Activated naive CD4-positive, alpha-beta T cell treated with anti-CD3 and anti-CD28 coated beads, Interleukin-2, amount 10 ng/mL, durations not matched to agents 7 days and 5 days (primary cell): ENCODE measurements at places on chromosomes 5 and 9.

- DNase-seq, result no peak
Measured at GRCh38 chr9:98873951-98874371, 66.5 kb downstream of the GALNT12 start.

DNA sequence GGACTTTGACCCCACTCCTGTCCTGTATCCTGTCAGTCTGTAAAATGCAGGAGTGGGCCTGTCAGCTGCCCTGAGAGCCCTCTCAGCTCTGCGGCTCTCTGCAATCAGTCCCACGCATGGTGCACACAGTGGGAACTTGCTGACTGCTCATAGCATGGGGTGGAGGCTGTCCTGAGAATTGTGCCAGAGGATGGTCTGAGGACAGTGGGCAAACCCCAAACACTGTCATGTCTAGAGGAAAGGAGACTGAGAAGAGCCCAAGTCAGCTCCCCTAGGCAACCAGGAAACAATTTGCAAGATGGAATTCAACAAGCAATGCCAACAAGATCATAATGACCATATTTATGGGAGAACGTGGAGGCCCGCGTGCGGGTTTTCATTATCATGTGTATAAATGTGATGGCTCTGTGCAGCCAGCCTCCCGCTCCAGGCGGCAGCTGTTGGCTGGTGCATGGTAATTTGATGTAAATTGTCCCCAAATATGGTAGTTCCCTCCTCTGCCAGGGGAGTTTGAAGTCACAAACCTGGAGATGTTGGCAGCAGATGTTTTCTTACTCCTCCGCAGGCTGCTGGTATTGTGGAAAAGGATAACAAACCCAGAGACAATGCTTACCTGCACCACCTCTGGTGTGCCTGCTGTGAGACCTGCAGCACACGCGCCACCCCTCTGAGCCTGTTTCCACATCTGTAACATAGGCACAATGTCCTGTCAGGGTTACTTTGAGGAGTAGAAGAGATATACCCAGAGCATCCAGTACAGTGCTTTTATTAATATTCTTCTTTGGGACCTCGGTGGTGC lies 39.8 kb upstream of the ALDH1B1 start:
- DNase-seq, result no peak

DNA sequence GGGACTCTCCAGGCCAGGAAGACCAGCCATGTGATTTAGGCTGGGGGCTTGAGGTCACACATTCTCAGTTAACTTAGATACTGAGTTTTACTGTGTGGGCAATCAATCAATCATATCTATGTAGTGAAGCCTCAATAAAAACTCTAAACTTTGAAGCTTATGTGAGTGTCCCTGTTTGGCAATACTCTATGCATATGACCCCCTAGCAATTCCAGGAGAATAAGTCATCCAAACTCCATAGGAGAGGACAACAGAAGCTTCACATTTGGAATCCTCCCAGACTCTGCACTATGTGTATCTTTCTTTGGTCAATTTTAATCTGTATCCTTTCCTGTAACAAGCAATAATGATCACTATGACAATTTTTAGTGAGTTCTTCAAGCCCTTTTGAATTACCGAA lies 216.8 kb upstream of the RGMB start:
- DNase-seq, result no peak

DNA sequence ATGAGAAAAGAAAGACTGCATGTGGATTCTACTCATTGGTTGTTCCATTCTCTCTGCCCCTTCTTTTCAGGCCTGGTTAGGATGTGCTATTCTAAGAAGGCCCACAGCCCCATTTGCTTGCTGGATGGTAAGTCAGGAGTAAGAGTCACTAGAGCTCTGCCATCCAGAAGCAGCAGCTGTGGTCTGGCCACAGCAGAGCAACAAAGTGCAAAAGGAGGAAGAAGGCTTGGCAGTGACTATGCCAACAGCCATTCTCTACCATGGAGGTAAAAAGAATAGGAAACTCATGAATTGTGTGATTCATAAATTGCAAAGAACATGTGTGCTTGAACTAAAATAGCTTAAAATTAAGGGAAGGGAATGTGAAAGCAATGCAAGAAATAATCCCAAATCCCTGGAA lies 20.9 kb downstream of the KLHL3 start:
- DNase-seq, result no peak

GRCh38 chr9:98333703-98334582 lies 78.5 kb upstream of the TBC1D2 start:
- DNase-seq, result no peak

DNA sequence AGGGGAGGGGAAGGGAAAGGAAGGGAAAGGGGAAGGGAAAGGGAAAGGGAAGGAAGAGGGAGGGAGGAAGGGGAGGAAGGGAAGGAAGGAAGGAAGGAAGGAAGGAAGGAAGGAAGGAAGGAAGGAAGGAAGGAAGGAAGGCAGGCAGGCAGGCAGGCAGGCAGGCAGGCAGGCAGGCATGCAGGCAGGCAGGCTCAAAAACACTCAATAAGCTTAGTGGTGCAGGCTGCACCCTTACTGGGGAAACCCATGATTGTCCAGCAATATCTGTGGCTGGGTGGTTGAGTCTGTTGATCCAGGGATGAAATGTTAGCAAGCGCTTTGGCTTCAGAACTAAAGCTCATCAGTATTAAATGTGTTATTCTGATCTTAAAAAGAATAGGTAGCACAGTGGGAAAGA lies 145.6 kb downstream of the LPAR1 start:
- DNase-seq, result no peak

- DNase-seq, result no peak
Measured at GRCh38 chr9:132760057-132760456, 89.8 kb downstream of the GTF3C4 start.

DNA sequence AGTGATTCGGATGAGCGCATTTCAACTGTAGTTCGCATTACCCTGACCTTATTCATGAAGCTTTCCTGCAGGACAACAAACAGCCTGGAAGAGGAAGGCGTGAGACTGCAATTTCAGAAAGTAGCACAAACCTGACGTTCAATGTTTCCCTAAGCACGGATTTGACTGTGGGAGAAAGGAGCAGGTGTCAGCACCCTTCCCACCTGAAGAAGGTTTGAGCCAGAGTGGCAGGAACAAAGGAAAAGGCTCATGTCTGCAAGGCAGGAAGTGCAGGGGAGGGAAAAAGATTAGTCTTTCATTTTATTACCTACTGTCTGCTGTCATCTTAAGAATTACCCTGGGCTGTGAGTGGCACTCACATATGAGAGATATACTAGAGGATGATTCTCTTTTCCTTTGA lies 114.0 kb downstream of the MED10 start:
- DNase-seq, result no peak

DNA sequence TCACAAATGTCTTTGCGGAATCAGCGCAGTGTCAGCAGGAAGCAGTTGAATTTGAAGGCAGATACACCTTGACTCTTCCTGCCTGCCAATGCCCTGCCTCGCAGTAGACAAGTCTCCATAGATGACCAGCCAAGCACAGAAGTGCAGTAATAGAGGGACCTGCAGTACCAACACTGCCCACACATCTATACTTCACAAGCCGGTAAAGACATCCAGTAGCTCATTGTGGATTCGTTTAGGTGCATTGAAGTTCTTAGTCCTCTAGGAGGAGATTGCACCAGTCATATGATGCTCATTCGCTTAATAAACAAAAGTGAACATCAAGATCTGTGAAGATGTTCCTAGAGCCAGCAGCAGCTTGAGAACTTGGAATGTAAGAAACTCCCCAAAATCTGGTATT lies 7.1 kb upstream of the IFNA2 start:
- peak; percentile 23 for DNase-seq

DNA sequence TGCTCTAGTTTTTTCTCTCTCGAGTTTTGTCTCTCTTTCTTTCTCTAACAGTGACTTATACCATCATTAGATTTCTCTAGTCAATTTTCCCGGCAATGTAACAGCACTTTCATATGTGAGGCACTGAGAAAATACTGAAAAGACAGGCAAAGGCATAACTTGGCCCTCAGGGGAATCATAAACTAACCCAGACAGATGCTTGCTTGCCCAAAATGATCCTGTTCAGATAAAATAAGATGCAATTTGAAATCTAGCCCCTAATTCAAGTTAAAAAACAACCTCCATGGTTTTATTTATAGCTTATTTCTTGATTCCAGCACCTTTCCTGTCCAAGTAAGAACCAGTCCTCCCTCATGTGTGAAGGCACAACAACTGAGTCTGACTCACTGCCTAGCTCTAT lies 294.6 kb downstream of the GAS1 start:
- DNase-seq, result no peak

- DNase-seq, result no peak
Measured at GRCh38 chr9:12860998-12861397, 86.2 kb downstream of the LURAP1L start.

DNA sequence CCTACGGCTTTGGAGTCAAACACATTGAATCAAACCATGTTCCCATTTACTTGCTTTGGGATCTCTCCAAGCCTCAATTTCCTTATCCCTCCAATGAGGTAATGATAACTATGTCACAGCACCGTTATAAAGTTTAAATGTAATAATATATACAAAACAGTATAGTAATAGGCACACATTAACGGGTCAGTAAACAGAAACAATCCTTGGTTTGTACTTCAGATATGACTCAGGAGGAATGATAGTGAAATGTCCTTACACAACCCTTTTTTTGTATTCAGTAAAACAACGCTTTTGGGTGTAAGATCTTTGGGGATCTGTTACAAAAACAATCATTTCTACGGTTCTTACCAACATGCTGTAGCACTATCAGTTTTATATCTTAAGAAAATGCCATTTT lies 178.5 kb upstream of the GNA14 start:
- no peak for DNase-seq
